ENCODE measurements at places on chromosomes 6 and 20.
A peak's percentile ranks its signal among the peaks of the same experiment; 100 is the strongest.

- peaks cover 1% of the 10 kb centered on the region for H3K4me1 ChIP-seq
- DNase-seq = no peak
- no peaks in the 10 kb centered on the region for H3K36me3 ChIP-seq
- no peaks in the 10 kb centered on the region for H3K27me3 ChIP-seq
- no peak overlapping the region for H3K4me3 ChIP-seq
Measured at GRCh38 chr20:47468290-47469050, 33.2 kb upstream of the NCOA3 start.

DNA sequence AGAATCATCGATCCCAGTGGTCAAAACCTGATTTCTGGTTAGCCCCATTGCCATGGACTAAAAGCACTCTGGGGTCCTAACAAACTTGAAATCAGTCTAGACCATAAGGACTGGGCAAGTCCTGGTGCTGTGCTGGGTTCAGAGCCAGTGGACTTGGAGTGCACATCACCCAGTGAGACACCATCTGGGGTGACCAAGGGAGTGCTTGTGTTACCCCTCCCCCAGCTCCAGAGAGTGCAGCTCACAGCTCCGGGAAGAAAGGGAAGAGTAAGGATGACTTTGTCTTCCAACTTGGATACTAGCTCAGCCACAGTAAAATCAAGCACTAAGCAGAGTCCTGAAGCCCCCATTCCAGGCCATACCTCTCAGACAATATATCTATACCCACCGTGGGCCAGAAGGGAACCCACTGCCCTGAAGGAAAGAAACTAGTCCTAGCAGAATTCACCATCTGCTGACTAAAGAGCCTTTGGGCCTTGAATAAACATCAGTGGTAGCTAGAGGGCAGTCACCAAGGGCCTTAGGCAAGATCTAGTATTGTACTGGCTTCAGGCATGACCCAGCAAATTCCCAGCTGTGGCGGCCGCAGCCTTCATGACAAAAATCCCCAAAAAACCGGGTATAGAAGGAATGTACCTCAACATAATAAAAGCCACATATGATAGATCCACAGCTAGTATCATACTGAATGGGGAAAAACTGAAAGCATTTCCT, 153.5 kb upstream of the OGFRL1 start:
- no peak overlapping the region for H3K27ac ChIP-seq
- DNase-seq = no peak
- no peak overlapping the region for H3K4me3 ChIP-seq
- no peaks in the 10 kb centered on the region for H3K27me3 ChIP-seq
- H3K4me1 ChIP-seq = peaks cover 9% of the 10 kb centered on the region

- no peak overlapping the region for H3K27ac ChIP-seq
- H3K27me3 ChIP-seq = peaks cover 15% of the 10 kb centered on the region
- no peaks in the 10 kb centered on the region for H3K4me1 ChIP-seq
- no peak overlapping the region for H3K4me3 ChIP-seq
- no peaks in the 10 kb centered on the region for H3K36me3 ChIP-seq
- DNase-seq = no peak
Measured at GRCh38 chr6:16974387-16974673, 127.5 kb upstream of the STMND1 start.

GRCh38 chr6:44730771-44731391, 343.4 kb downstream of the CDC5L start:
- no peak overlapping the region for H3K4me3 ChIP-seq
- H3K4me1 ChIP-seq = peaks cover 21% of the 10 kb centered on the region
- peak overlapping the region; percentile 62 for H3K27ac ChIP-seq
- peak; percentile 70 for DNase-seq
- H3K27me3 ChIP-seq = no peaks in the 10 kb centered on the region
- H3K36me3 ChIP-seq = no peaks in the 10 kb centered on the region

GRCh38 chr6:105388392-105388791, 14.5 kb downstream of the PREP start:
- peaks cover 21% of the 10 kb centered on the region for H3K36me3 ChIP-seq
- no peak overlapping the region for H3K4me3 ChIP-seq
- no peaks in the 10 kb centered on the region for H3K27me3 ChIP-seq
- no peak overlapping the region for H3K27ac ChIP-seq
- no peak for DNase-seq
- peaks cover 7% of the 10 kb centered on the region for H3K4me1 ChIP-seq

DNA sequence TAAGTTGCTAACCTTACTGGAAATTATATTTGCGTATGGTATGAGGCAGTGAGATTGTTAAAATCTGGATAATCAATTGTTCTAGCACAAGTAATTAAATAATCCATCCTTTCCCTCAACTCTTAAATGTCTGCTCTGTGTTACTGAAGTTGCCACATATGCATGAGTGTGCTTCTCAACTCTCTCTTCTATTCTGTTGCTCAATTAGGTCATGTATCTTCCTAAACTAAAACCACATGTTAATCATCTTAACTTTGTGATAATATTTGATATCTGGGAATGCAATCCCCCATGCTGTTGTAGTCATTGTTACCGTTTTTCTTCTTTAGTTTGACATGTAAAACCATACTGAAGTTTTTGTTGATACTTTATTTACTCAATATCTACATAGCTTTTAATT, 63.5 kb upstream of the STMND1 start:
- peaks cover 5% of the 10 kb centered on the region for H3K4me1 ChIP-seq
- no peaks in the 10 kb centered on the region for H3K36me3 ChIP-seq
- H3K4me3 ChIP-seq = no peak overlapping the region
- peak; percentile 44 for DNase-seq

DNA sequence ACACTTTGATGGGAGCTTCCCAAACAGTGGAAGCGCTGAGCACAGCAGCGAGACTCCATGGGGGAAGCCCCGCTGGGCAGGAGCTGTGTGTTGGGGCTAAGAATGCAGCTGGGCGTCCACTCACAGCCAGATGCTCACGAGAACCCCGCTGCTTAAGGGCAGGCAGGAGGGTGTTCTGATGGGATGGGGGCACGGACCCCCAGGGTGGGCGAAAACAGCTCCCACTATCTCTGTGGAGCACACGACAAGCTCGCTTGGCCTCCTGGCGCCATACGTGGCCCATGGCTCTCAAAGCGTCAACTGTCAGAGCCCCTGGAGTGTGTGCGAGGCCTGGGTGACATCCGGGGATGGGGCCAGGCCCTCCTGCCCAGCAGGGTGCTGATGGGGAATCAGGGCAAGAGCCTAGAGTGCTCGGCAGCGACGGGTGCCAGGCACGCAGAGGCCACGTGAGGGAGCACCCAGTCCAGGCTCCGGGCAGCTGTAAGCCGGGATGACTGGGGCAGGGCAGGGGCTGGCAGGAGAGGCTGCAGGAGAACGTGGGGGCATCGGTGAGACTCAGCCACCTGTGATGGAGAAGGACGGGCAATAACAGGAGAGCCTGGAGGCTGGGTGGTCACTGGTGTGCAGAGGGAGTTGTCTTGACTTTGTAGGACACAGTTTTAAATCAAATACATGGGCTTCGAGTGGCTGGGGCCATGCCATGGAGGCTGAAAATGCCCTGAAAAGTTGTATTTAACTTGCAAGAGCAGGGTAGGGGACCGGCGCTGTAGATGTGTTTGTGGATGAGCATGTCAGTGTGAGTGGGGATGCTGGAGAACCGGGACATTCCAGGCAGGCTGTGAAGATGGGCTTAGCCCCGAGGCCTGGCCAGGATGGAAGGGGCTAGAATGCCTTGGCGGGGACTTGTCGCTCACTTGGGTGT, 27.3 kb downstream of the PYGB start:
- no peak for DNase-seq
- H3K27ac ChIP-seq = no peak overlapping the region
- H3K4me1 ChIP-seq = peaks cover 34% of the 10 kb centered on the region
- H3K4me3 ChIP-seq = no peak overlapping the region

DNA sequence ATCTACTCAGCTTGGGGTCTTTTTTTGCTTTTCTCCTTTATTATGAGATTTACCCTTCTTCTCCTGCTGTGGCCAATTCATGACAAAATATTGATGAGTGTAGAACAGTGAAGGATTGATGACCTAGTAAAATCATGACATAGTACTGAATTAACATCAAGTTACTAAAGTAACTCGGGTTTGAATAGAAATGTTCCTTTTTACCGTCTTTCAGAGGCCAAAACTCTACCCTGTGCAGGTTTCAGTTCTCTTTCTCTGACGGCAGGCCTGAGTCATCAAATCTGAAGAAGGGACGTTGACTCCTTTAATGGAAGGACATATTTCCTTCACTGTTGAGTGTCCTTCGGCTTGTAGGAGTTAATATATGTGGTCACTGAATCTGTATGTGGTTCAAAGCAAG, 80.7 kb downstream of the RREB1 start:
- H3K27me3 ChIP-seq = no peaks in the 10 kb centered on the region
- H3K27ac ChIP-seq = no peak overlapping the region
- H3K36me3 ChIP-seq = peaks cover 90% of the 10 kb centered on the region
- no peak overlapping the region for H3K4me3 ChIP-seq
- no peaks in the 10 kb centered on the region for H3K4me1 ChIP-seq
- no peak for DNase-seq

- no peak overlapping the region for H3K4me3 ChIP-seq
- no peak overlapping the region for H3K27ac ChIP-seq
- H3K27me3 ChIP-seq = no peaks in the 10 kb centered on the region
- no peak for DNase-seq
- no peaks in the 10 kb centered on the region for H3K4me1 ChIP-seq
- H3K36me3 ChIP-seq = no peaks in the 10 kb centered on the region
Measured at GRCh38 chr20:39944861-39945260, 744.2 kb downstream of the MAFB start.

- no peak overlapping the region for H3K4me3 ChIP-seq
- peaks cover 1% of the 10 kb centered on the region for H3K36me3 ChIP-seq
- no peak for DNase-seq
- H3K27ac ChIP-seq = no peak overlapping the region
- no peaks in the 10 kb centered on the region for H3K4me1 ChIP-seq
Measured at GRCh38 chr6:136365776-136366354, 76.2 kb upstream of the BCLAF1 start.

DNA sequence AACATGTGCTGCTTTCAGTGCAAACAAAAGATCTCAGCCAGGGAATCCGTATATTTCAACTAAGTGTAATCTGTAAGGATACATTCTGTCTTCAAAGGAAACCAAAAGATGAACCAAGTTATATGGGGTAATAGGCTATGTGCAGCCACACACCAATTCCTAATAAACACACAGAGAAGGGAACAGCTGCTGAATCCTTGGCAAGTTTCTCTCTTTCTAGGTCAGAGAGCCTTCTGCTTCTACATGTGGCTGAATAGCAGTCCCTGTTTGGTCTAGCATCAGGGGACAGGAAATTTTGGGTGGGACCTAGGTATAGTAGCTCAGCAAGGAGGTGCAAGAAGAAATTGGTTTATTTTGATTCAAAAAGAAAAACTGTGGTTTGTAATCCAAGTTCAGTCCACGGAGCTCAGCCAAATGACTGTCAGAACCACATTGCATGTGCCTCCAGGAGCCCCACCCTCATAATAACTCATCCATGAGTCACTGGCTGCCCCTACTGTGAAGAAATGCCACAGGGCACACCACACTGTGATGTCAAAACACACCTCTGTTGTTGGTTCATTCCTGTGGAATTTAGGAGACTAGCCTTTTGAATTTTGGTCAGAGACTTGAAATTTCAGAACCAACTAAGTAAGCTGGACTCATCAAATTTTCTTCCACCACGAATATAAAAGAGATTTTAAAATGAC, 21.1 kb downstream of the SPTLC3 start:
- H3K36me3 ChIP-seq = no peaks in the 10 kb centered on the region
- no peak overlapping the region for H3K4me3 ChIP-seq
- no peaks in the 10 kb centered on the region for H3K27me3 ChIP-seq

DNA sequence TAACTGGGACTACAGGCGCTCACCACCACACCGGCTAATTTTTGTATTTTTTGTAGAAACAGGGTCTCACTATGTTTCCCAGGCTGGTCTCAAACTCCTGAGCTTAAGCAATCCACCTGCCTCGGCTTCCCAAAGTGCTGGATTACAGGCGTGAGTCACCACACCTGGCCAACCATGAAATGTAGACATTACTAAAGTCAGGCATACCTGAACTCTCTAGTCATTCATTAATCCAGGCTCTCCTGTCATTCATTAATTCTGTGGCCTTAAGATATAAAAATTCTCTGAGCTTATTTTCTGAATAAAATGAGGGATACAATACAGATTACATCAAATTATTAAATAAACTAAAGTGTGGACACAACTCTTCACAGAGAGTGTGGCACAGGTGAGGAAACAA, 159.7 kb downstream of the GMDS start:
- no peak for DNase-seq
- H3K4me1 ChIP-seq = peaks cover 4% of the 10 kb centered on the region
- H3K4me3 ChIP-seq = no peak overlapping the region
- no peak overlapping the region for H3K27ac ChIP-seq

DNA sequence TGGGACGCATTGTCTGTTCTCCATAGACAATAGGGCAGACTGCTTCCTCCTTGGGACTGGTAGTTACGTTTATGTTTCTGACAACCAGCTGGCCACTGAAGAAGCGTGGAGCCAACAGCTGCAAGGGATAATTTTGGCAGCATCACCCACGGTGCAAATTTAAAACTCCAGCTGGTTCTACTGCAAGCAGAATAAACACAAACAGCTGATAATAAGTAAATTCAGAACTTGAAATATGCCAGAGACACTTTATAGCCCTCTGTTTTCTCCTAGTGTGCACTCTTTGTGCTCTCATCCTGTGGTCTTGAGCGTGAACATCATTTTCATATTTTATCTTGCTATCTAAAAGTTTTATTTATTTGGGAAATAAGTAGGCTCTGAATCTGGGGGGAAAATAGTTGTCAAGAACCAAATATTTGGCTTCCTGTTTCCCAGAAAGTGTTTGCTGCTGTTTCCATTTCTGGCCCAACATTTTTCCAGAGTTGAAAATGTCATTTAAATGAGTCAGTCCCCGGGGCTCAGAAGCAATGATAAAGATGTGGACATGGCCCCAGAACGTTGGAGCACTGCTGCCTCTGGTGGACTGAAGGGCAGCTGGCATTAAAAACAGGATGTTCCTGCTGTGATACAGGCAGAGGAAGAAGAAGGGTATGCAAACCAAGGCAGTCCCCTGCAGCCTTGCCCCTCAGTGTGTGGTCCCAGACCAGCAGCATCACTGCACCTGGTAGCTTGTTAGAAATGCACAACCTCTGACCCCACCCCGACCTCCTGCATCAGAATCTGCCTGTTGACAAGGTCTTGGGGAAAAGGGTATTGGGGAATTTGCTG, 12.5 kb upstream of the THBD start:
- no peaks in the 10 kb centered on the region for H3K36me3 ChIP-seq
- H3K27me3 ChIP-seq = no peaks in the 10 kb centered on the region
- peak; percentile 92 for DNase-seq
- H3K27ac ChIP-seq = no peak overlapping the region
